Thoracic aorta (tissue), 2 donors: ENCODE measurements at places on chromosomes 5 and 9.

GRCh38 chr9:124868511-124869465, 6.9 kb downstream of the ARPC5L start:
- DNase-seq, result no peak

- no peak for DNase-seq
Observed at GRCh38 chr9:87436716-87437115, 61.0 kb upstream of the DAPK1 start.

GRCh38 chr9:69140123-69140735, 33.8 kb upstream of the TJP2 start:
- DNase-seq, result no peak

DNA sequence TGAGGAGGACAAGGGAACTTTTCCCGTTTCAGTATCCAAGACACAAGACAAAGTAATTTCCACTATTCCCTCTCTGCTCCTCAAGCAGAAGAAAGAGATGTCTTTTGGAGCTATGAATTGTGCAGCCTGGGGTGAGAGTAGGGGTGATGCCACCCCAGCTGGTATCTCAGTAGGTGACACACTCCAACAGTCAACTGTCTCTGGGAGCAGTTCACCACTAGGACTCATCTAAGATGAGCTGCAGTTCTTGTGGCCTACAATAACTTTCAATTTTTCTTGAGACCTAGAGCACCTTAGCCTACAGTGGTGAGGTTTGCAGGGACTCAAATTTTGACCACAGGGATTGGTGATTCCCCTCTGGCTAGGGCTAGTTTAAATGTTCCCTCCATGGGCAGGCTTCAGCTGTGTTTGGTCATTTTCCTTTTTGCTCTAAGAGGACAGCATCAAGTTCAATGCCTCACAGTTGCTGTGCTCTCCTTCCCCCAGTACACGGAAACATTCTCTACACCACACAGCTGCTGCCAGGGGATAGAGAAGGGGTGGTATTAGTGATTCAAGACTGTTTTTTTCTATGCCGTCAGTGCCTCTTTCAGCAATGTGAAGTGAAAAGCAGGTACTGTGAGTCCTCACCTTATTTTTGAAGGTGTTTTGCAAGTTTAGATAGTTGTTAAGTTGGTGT, 278.6 kb upstream of the RORB start:
- no peak for DNase-seq

DNA sequence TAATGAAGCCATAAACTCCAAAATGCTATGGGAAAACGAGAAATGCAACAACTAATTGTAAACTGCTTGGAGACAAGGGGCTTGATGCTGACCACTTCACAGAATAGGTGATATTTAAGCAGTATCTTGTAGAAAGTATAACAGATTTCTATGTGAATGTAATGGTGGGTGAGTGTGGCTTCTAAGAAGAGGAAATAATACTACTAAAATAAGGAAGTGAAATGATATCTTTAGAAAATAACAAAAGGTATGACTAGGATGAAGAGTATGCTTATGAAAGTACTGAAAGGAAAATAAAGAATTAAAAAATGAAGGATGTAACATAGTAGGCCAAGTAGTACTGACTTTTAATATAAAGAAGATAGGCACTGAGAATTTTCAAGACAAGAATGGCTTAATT, 94.2 kb downstream of the AGTPBP1 start:
- no peak for DNase-seq

DNA sequence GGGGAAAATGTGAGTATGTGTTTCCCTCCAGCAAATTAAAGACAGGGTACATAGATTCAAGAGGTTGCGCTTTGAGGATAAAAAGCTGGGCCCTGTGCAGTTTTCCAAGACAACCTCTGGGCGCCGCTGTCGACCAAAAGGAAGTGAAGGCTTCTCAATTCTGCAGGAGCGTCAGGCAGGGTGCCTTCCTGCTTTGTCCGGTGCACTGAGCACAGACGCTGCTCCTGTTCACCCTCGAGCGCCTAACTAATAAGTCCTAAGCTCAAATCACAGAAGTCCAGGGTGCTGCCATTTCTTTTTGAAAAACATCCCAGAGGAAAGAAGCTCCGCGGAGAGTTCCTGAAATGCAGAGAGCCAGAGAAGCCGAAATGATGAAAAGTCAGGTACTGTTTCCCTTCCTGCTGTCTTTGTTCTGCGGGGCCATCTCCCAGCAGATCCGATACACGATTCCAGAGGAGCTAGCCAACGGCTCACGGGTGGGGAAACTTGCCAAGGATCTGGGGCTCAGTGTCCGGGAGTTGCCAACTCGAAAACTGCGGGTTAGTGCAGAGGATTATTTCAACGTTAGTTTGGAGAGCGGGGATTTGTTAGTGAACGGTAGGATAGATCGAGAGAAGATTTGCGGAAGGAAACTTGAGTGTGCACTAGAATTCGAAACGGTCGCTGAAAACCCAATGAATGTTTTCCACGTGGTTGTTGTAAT, at the start of gene PCDHGB1:
Gene PCDHGB1 (plus strand): TSS at position 183 of the 703 bp plus-strand sequence. CDS start 162 bp downstream, at position 345.
- no peak for DNase-seq

DNA sequence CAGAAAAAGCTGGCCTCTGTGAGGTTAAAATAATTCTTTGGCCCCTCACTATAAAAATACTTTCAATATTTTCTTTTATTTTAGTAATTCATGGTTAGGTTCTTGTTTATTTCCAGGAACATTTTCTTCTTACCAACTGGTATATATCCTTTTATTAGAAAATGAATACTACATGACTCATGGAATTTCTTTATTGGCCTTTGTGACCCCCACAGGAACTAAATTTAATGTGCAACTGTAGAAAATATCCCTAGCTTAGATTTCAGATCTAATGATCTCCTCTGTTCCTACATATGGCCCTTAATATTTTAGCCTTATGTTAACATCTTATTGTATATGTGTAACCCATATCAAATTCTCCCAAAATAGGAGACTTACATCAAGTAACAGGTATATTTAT, 429.9 kb downstream of the NR2F1-AS1 start:
- DNase-seq, result no peak

- DNase-seq, result no peak
Observed at GRCh38 chr5:129438322-129438721, 21.8 kb upstream of the ADAMTS19 start.
